ENCODE measurements at places on chromosomes 7 and 10. TPM values are rescaled to one million over a fixed set of nuclear protein-coding genes. Genes with fewer than 3 reads are reported as not detected.

DGKI gene
- 202 TPM for total RNA-seq

PIK3CG gene
- 3.3 TPM for total RNA-seq

GIMAP2 gene
- 4.4 TPM for total RNA-seq

CYP2C19 gene
- 0.16 TPM for total RNA-seq

DGKB gene
- 6.6 TPM for total RNA-seq

TRIM74 gene
- 0.47 TPM for total RNA-seq

NPY4R2 gene
- 0.31 TPM for total RNA-seq

ZNF804B gene
- total RNA-seq = 4.2 TPM

LIPK gene
- not detected for total RNA-seq

FAM24B gene
- 3.9 TPM for total RNA-seq

TSPAN15 gene
- 3.1 TPM for total RNA-seq

ZNF117 gene
- total RNA-seq = 58.6 TPM

RBP3 gene
- not detected for total RNA-seq

AKR1D1 gene
- not detected for total RNA-seq

PHYHIPL gene
- total RNA-seq = 42.4 TPM

CYP3A7 gene
- total RNA-seq = not detected

DNA sequence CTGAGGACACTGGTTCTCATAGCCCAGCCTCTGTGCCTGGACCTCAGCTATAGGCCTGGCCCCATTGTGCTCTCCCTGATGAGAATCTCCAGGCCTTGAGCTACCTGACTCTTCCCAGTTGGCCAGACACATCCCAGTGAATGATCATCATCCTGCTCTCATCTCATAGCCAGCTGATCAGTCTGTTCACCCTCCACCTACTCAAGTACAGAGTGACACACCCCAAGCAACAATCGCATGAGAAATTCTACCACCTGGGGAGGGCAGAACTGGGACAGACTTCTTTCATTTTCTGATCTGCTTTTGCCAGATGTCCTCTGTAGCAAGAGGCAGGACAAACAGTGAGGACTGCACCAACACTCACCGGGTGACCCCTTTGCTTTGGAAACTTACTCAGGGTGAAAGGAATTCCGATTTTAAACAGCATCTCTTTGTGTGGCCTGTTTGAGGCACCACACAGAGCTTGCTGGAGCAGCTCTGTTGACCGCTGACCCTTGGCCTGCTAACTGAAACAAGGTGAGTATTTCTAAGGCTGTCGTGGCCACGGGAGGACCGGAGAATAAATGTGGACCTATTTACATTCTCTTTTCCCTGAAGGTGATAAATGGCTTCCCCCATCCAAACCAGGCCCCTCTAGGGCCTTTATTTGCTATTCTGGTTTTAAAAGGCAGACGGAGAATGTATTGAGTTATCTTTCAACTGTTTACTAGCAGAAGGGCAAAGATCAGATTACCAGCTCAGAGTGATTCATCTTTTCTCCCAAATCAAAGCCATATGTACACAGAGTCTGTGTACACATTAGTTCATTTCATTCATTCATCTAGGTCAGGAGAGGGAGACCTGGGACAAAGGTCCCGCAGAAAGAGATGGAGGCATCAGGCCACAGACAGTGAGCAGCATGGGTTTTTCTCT, 181.4 kb upstream of the TNS3 start:
- no peak for DNase-seq

DNA sequence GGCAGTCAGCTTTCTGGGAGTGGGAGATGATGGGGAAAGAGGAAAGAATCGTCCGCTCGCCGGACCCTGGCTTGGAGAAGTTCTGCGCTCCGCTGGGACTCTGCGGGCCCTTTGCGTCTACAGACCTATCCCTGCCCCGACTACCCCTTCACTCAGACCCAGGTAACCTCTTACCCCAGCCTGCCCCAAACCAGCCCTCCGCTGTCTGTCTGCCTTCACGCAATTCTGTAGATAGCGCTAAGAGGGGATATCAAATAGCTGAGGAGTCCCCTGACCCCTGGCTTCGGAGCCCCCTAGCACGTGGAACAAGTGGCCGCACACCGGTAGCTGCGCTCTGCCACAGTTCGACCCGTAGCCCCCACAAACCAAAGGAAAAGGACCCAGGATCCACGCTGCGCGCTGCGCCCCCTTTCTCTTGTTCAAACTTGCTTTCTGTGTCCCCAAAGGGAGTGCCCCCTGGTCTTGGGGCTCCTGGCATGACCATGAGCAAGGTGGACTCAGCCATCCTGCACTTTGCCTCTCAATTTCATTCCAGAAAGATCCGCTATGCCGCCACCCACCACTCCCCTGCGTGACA, 7.0 kb downstream of the HOXA4 start:
- DNase-seq = no peak

DNA sequence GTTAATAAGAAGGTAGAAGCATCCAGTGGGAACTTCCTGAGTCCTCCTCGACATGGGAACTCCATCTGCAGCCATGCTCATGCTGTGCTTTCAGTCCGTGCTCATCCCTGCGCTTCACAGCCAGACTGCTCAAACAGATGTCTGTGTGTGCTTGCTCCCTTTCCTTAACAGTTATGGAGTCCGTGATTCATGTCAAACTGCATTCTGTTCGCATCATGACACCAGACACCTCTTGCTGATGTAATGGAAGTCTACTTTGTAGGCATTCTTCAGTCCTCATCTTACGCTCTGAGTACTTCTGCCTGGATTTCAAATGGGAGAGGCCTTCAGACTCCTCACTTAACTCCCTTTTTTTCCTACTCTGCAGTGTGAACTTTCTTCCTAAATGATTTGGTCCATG, 304.9 kb downstream of the SUGCT start:
- DNase-seq = no peak

DNA sequence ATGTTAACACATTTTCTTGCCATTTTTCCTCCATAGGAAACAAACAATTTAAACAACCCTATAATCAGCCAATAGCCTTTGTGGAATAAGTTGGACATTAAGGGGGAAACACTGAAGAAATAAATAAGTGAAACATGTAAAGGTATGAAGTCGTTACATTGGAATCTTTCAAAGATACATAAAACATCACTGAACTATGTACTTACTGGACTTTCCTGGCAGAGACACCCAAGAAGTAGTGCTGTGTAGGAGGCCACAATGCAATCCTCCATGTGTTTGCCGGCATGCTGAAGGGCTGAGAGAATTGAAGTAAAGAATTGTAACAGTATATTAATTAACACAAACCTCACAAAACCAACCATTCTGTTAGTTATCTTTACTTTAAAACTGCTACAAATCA, 76.5 kb upstream of the GRID1 start:
- DNase-seq = no peak

- no peak for DNase-seq
Measured at GRCh38 chr7:81410471-81411117, 359.3 kb downstream of the HGF start.

DNA sequence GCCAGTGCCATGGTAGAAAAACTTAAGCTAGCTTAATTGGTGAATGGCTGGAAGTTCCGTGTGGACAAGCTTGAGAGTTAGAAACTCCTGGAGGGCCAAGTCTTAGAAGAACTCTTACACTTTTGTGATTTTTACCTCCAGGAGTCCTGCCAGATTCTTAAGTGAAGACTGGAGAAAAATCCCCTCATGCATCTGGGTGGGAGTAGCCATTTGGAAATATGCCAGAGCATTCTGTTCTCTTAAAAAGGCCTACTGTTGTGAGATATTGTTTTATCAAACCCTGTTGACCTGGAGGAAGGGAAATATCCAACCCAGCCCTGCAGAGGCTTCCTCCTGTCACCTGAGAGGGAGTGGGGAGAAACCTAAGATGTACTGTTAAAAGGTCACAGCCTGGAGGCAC, 17.6 kb upstream of the MCM10 start:
- DNase-seq = no peak

- DNase-seq = no peak
Measured at GRCh38 chr7:116630357-116630756, 41.6 kb upstream of the MET start.

DNA sequence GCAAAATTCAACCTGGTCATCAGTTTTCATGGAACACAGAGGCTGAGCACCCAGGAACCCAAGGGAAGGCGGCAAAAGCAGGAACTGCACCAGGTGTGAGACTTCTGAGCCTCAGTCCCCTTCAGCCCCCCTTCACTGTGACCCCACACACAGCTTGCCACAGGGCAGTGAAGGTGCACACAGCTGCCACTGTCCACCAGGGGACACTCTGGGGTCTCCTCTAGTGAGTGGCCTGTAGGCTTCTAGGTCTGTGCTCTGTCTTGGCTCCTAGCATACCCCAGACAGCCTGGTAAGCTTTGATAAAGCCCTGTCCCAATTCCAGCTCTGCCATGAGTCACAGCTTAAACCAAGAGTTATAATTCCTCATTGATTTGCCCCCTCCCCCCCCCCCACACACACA, 12.1 kb downstream of the KCNH2 start:
- DNase-seq = no peak

GRCh38 chr10:116840389-116841075, 8.8 kb upstream of the ENO4 start:
- DNase-seq = no peak

GRCh38 chr7:157851501-157852067, 514.8 kb downstream of the DNAJB6 start:
- DNase-seq = peak; percentile 33

DNA sequence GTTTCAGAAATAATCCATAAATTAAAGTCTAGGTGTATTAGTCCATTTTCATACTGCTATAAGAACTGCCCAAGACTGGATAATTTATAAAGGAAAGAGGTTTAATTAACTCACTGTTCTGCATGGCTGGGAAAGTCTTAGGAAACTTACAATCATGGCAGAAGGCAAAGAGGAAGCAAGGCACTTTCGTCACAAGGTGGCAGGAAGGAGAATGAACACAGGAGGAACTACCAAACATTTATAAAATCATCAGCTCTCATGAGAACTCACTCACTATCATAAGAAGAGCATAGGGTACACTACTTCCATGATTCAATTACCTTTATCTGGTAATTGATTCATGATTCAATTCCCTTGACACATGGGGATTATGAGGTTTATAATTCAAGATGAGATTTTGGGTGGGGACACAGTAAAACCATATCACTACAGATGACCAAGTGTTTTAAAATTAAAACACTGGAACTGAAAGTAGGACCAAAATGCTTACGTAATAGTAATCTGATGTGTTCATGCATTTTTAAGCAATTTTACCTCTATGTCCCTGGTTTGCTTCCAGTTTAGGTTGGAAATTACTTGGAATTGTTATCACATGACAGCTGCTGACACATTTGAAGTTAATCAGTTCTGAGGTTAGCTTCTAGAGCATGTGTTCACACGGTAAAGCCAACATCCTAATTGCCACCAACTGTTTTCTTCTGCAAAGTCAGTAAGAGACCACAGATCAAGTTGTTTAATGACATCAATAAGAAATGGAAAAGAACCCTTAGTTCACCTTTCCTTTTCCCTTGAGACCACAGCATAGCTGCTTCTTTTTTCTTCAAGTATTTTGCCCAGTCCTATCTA, 48.4 kb upstream of the SEMA3C start:
- no peak for DNase-seq

GRCh38 chr7:135199439-135199838, 11.9 kb downstream of the WDR91 start:
- DNase-seq = no peak

DNA sequence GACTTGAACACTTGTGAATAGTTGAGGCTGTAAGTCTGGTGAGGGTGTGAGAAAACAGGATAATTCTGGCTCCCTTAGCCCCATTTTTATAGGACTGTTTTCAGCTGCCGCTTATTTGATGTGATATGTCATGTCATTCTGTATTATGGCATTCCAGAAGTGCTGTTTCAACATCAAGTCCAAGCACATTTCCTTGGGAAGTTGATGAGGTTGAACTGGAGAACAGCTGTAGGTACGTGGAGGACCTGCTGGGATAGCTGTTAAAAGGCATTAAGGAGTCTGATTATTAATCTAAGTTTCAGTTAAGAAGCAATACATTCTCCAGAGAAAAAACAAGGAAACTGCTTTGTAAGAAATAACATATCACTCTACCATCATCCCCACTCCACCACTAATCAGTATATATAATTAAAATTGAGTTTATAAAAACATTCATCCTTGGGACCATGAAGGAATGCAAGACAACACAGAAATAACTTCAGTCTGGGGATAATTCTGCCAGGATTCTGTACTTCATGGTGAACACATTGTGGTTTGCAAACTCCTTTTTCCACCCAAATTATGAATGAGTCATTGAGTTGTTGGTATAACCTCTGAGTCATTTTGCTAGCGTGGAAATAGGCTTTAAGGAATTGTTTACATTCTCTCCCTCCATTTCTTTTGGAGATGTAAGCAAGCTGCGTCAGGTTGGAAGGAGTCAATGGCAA, 39.9 kb upstream of the TMEM229A start:
- no peak for DNase-seq

- DNase-seq = no peak
Measured at GRCh38 chr10:3906511-3907111, 121.6 kb upstream of the KLF6 start.

DNA sequence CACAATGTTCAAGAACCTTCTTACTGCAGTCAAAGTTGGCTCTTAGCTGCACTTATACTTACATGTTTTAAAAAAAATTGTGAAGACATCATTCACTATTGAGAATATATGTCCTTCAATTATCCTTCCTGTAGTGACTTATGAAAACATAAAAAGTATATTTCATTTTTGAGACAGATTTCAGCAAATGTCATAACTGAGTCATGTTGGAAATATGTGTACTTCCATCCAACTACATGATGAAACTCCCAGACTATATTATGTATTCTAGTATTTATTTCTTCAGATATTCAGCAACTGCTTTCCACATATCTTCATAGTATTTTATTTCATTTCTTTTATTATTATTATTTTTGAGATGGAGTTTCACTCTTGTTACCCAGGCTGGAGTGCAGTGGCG, 160.2 kb downstream of the ARHGAP12 start:
- DNase-seq = no peak

DNA sequence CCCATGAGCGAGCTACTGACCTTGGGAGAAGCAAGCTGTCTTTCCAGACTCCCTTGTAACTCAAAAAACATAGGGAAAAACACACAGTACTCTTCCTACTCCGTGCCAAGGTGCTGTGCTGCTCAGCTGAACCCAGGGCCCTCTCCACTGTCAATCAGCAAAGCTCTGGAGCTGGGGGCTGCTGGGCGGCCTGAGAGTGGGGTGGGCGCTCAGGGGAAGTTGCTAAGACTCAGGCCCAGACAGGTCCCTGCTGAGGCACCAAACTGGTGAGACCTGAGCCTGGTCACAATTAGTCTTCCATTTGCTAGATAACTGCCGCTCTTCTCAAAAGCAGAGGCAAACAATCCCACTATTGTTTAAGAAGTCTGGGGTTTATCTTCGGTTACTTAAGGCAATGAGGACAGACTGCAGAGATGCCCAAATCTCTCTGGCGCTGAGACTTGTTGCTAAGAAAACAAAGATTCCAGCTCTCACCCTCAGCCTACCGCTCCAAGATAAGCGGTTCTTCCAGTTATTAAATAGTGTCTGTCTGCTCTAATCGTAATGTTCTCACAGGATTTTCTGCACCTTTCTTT, 22.0 kb downstream of the STEAP1B start:
- DNase-seq = no peak

- DNase-seq = no peak
Measured at GRCh38 chr10:70616761-70617160, 14.2 kb upstream of the PRF1 start.

DNA sequence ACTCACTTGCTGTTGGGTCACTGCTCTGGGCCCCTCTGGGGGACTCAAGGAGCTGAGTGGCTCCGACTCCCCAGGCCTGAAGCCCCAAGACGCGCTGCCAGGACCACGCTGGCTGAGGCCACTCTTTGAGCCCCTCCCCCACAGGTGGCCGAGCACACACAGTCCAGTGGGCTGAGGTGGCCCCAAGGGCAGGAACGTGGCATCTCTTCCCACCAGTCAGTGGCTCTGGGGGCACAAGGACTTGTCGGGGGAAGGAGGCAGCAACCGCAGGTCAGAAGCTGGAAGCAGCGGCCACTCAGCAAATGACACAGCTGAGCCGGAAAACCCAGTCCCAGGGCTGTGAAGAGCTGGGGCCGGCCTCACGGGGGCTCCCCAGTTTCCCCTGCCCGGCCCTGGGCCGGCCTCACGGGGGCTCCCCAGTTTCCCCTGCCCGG, 24.1 kb downstream of the GRIFIN start:
- no peak for DNase-seq

All from occipital lobe (tissue), 3 donors.